NCI-H2029 treated with DMSO at 0.1 percent for 48 hours (cell line): ENCODE measurements at places on chromosomes 4 and X.

DNA sequence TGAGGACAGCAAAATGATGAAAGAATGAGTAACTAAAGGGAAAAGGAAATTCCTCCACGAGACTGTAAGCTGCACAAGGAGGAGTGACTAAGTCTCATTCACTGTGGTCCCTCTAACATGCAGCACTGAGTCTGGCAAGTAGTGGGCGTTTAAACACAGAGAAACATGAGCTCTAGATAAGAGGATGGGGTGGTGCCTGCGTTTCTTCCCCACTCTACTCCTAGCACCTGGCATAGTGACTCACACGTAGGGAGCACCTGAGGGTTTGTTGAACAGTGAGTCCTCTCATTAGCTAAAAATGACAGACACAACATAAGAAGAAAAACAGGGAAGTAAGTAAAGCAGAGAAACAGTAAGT is 105.8 kb upstream of the CBR4 start:
- peak; percentile 32 for DNase-seq

DNA sequence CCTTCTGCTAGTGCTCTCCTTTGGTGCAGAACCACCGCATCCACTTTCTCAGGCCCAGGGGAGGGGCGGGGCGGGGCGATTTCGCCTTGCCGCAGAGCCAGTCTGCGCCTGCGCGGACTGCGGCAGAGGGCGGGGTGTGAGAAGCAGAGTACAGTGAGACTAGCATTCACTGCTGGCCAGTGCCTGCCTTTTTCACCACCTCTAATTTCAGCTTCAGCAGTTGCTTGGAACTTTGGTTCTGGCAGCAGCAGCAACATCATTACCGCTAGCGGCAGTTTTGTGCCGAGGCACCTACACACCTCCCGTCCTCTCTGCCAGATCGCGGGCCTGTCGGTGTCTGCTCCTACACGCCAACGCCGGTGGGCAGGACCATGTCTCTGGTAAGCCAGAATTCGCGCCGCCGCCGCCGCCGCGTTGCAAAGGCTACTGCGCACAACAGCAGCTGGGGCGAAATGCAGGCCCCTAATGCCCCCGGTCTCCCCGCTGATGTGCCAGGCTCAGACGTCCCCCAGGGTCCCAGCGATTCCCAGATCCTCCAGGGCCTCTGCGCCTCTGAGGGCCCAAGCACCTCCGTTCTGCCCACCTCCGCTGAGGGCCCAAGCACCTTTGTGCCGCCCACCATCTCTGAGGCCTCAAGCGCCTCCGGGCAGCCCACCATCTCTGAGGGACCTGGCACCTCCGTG is at the start of gene MAGEE1:
Gene MAGEE1, plus strand, starts transcription at position 151 of the 683 bp plus-strand sequence. Its CDS starts 221 bp downstream, at position 372.
- no peak for DNase-seq

- DNase-seq: no peak
Observed at GRCh38 chr4:5717449-5718158, 6.6 kb downstream of the EVC start.

- no peak for DNase-seq
Observed at GRCh38 chrX:39898147-39898546, 199.6 kb downstream of the BCOR start.

DNA sequence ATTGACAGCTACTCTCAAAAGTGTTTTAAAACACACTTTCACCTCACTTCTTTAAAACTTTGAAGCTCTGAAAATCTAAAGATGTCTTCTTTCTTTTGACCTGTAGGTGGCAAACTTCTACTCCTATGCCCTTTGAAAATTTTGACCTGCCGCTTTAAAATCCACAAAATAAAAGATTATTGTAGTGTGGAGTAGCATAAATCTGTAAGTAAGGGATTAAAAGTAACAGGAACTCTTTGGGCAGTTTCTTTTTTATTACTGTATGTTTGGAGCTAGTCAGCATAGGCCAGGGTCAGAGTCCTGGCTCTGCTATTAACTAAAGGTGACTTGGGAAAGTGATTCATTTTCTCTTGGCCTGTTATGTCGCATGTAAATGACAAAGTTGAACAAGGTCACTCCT is 25.5 kb downstream of the BBS12 start:
- DNase-seq: peak; percentile 11

DNA sequence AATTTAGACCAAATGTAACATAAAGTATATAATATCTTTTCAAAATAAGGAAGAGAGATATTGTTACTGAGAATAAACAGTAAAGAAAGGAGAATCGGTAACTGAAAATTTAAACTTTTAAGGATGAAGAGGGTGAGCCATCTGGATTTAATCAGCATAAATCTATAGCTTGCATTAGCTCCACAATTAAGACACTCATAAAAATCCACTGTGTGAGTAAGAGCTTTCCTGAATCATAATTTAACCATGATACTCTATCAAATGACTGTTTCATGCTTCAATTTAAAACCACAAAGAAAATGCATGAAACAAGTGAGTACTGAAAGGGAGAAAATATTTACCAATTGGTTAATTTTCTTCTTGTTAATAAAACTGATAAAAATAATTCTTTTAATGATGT is 951.5 kb upstream of the SLIT2 start:
- DNase-seq: no peak

- DNase-seq: peak; percentile 90
Observed at GRCh38 chrX:123803331-123803983, 56.4 kb upstream of the XIAP start.

DNA sequence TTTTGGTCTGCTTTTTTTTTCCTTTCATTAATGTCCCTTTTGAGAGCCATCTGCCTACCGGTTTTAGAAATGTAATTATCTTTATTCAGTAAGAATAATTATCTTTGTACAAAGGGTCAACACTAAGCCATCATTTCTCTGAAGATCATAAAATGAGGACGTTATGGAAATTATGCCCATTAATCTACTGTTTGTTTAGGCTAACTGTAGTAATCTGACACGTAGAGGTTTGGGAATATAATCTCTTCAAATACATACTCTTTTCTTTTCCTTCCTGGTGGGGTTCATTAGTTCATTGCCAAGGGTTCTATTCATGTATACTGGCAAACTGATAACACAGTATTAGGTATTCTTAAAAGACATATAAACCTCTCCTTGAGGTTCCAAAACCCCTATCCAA is 3.8 kb upstream of the HSD17B13 start:
- DNase-seq: no peak

GRCh38 chrX:155231163-155231562 is 14.9 kb downstream of the VBP1 start:
- no peak for DNase-seq
